ENCODE measurements at places on chromosomes 13 and 19.

DNA sequence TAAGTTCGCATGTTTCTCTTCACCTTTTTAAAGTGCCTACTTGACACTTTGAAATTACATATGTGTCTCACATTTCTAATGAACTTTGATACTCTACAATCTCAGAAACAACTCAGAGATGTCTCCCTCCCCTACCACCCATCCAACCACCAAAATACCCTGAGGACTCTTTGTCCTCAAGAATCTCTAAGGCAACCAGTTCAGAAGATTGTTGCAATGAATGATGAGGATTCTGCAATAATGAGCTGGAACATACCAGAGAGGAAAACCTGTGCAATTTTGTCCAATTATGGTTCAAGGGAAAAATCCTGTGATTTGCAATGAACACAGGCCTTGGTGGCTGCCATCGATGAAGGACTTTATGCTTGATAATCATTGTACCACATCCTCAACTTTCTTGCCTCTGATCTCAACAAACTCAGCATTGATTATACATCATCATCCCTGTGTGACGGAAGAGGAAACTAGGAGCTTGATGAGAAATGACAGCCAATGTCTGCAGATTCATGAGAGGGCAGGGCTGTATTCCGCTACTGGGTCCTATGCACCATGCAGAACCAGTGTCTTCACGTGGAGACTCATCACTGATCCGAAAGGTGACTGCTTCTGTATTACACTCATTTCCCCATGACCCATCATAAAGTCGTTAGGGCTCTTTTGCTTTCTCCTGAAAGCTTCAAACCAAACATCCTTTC lies 1.1 kb downstream of the FPR1 start:
- no peak for DNase-seq

- no peak for DNase-seq
Measured at GRCh38 chr13:79990048-79990447, 350.9 kb downstream of the SPRY2 start.

- DNase-seq, result peak; percentile 44
Measured at GRCh38 chr13:44244288-44244687, 129.3 kb upstream of the SERP2 start.

DNA sequence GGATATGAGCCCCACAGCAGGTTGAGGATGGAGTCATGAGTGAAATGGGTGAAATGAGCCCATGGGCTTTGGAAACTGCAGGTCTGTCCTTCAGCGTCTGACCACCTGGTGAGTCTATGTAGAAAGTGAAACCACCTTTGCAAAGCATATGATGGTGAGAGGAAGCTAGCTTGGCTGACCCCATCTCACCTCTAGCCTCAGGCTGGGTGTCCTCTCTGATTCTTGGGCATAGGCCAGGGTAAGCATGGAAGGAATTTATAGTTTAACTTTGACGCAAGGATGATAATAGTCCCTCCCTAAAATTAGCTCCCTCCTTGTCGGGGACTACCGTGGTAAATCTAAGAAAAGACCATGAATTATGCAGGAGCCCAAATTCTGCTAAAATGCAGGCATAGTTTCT lies 16.8 kb upstream of the PSG9 start:
- DNase-seq, result no peak
